ENCODE measurements at places on chromosomes 1 and 21.

GRCh38 chr21:35922618-35923017 is 137.7 kb downstream of the SETD4 start:
- no peak for DNase-seq

DNA sequence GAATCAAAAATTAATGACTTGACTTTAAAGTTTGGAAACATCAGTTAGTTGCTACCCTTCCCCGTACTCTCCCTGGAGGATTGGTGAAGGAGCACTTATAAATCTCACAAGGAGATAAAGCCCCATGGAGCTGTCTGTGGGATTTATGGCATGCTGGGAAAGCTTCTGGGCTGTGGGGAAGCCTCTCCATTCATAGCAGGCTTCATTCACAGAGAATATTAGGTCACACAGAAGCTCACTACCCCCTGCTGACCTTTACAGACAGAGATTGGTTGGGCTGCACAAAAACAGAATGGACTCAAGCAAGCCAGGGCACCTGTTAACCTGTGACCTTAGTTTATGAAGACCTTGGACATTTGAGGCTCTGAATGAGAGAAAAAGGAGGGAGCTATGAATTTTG is 32.1 kb downstream of the RGL1 start:
- DNase-seq: no peak

GRCh38 chr1:172704001-172704400 is 45.1 kb downstream of the FASLG start:
- no peak for DNase-seq

- no peak for DNase-seq
Observed at GRCh38 chr1:42422737-42423136, 33.1 kb downstream of the ZMYND12 start.

- peak; percentile 98 for DNase-seq
Observed at GRCh38 chr1:176206961-176207902, at the start of gene COP1. TSS of gene COP1 (minus strand) at chr1:176207286. CDS start at chr1:176206978, 308 bp downstream.

DNA sequence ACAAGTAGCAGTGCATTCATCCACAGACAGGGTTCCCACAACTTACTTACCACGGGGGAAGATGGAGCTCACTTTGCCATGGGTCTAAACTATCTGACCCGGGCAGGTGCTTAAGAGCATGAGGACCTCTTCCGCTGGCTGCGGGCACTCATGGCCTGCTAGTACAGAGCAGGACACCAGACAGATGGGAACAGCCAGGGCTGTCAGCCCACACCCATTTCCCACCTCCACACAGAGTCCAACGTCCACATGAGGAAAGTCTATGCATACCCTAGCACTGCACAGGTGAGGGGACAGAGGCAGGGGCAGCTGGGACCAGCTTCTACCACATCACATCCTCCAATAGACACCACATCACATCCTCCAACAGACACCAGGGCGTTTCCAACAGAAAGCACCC is 35.8 kb upstream of the PRDM15 start:
- no peak for DNase-seq

DNA sequence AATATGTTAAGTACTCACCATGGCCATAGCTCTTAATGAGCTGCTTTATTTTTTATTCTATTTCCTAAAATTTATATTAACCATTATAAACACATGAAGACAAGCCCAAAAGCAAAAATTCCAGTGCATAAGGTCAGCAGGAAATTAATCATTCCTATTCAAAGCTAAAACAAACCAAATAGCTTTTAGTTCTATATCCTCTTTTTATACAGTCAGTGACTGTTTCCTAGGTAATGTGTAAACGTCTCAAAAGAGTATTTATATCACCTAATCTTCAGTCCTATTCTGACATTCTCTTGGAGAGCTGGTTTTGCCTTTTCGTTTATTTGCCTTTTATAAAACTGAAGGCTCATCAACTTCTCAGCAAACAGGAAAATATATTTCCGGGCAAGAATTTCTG is 4.2 kb downstream of the GOLPH3L start:
- DNase-seq: no peak

- peak; percentile 37 for DNase-seq
Observed at GRCh38 chr1:241499910-241500309, 19.6 kb downstream of the FH start.

- no peak for DNase-seq
Observed at GRCh38 chr21:43781846-43782245, 5.7 kb upstream of the CSTB start.

DNA sequence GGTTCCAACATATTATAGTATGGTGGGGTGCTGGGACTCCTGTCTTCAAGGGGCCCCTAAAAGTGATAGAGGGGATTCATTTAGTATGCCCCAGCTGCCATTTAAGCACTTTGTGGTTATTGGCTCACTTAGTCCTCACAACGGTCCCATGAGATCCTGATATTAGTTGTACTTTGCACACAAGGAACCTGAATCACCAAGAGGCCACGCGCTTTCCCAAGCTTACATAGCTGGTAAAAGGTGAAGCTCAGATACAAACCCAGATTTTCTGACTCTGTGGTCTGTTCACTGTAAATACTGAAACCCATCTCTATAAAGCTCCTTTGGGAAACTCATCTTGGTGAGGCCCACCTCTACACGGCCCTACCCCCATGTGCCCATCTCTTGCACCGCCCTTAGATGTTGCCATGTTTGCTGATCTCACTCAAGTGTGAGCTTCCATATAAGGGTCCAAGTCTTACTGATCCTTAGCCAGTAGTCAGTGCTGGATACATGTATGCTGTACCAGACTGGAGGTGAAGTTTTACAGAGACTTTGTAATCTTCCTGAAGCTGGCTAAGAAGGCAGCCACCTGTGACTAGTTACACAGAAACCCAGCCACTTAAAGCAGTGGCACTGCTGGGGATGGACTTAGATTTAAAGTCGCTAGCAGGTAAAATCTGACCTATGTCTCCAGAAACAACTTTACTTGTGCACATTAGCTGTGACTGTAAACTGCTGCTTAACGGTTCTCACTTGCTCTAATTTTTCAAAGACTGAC is 124.4 kb upstream of the HOOK1 start:
- DNase-seq: no peak

DNA sequence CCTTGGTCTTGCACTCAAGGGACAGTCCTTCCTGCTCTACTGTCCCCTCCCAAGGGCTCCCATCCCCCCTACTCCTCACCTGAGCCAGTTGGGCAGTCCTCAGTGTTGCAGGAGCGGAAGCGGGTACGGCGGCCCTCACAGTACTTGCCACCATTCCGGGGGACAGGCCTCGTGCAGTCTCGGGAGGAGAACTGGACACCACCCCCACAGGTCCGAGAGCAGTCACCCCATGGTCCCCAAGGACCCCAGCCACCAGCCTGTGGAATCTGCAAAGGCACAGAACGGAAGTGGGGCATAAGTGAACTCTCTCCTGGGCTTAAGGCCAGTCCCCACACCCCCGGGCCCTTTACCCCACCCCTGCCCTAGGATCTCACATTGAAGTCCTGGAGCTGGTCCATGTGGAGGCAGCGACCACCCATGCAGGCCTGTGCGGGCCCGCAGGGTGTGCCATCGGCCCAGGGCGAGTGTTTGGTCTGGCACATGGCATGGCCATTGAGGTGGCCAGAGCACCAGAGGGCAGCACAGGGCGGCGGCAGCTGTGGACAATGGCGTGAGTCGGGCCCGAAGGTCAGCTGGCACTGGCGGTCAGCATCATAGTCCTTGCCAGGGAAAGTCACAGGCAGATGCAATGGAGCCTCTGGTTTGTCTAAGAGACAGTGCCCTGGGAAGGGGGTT is 5.2 kb downstream of the ADAMTS4 start:
- no peak for DNase-seq

DNA sequence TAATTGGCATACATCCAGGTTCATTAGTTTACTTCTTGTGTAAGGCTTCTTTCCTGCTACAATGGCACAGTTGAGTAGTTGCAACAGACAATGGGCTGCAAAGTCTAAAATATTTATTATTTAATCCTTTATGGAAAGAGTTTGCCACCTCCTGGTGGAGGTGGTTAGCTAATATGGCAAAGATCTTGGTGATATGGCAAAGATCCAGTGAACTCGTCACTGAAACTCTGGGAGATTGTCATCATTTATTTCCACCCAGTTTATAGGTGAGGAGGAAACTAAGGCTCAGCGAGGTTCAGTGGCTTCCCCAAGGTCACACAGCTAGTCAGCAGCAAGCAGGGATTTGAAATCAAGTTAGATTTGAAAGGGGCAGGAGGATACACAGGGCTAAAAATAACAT is 16.1 kb upstream of the IFFO2 start:
- DNase-seq: no peak

DNA sequence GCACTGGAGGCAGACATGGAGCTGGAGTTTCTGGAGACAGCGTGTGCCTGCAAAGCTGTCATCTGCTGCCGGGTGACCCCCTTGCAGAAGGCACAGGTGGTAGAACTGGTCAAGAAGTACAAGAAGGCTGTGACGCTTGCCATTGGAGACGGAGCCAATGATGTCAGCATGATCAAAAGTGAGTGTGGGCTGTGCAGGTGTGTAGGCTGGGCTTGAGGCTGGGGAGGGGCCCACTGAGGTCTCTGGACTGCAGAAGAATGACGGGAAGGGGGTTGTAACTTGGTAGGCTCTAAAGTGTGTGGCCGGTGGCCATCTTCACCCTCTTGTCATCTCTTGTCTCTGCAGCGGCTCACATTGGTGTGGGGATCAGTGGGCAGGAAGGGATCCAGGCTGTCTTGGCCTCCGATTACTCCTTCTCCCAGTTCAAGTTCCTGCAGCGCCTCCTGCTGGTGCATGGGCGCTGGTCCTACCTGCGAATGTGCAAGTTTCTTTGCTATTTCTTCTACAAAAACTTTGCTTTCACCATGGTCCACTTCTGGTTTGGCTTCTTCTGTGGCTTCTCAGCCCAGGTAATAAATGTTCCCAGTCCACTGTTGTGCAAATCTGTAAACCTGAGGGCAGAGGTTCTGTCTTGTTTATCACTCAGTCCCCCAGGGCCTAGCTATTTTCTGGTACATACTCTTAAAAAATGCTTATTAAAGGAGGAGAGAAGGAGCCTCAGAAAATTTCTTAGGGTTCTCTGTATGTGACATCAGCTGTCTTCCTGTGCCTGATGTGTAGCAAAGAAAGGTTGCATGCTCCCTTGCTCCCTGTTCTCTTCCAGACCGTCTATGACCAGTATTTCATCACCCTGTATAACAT is 19.9 kb downstream of the ATP8B2 start:
- peak; percentile 84 for DNase-seq

- no peak for DNase-seq
Observed at GRCh38 chr1:201083741-201084140, 28.5 kb downstream of the CACNA1S start.

- DNase-seq: no peak
Observed at GRCh38 chr1:21639594-21640041, 29.5 kb downstream of the RAP1GAP start.

GRCh38 chr1:230682882-230683610 is 30.9 kb downstream of the AGT start:
- no peak for DNase-seq

DNA sequence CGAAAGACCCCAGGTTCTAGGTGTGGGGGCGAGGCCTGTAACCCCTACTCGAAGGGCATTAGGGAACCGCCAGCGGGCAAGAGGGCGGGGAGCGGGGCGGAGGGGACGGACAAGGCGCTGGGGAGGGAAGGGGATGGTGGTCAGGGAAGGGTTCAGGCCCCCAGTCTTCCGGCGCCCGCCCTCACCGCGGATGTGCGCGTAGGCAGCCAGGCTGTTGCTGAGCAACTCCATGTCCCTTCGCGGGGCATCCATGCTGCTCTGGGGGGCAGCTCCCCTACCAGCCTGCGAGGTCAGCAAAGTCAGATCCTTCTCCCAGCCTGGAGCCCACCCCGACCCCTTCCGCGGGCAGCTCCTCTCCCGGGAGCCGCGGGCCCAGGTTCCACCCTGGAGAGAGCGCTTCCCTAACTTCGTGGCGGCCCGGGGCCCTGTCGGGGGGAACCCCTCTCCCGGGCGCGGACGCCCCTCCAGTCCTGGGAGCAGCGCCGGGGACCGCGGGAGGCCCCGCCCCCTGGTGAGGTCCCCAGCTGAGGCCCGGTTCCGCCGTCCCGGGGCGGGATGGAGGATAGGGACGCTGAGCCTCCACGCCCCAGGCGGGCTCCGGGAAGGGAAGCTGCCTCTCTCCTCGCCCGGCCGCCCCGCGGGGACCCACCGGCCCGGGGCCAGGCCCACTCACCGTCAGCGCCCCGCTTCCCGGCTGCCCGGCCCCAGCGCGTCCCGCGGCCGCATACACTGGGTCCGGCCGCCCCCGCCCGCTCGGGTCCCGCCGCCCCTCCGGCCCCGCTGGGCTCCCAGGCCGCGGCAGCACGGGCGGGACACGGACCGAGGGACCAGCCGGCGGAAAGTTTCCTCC is 434 bp downstream of the EVA1B start:
- no peak for DNase-seq

DNA sequence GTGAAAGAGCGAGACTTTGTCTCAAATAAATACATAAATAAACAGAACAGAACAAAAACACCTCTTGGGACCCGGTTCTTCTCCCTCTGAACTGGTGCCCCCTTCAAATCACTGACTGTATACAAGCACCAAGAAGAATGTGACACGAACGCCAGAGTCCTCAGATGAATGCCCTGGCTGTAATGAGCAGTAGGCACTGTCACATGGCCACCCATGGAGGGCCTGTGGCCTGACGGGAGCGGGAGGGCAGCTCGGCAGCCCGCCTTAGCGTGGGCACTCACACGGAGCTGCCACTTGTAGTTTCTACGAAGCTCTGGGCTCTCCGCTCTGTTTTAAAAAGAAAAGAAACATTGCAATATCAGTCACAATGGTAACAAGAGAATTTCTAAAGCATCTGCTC is 146.0 kb downstream of the PEX14 start:
- no peak for DNase-seq

- no peak for DNase-seq
Observed at GRCh38 chr1:220407191-220407590, 120.7 kb upstream of the MARK1 start.

DNA sequence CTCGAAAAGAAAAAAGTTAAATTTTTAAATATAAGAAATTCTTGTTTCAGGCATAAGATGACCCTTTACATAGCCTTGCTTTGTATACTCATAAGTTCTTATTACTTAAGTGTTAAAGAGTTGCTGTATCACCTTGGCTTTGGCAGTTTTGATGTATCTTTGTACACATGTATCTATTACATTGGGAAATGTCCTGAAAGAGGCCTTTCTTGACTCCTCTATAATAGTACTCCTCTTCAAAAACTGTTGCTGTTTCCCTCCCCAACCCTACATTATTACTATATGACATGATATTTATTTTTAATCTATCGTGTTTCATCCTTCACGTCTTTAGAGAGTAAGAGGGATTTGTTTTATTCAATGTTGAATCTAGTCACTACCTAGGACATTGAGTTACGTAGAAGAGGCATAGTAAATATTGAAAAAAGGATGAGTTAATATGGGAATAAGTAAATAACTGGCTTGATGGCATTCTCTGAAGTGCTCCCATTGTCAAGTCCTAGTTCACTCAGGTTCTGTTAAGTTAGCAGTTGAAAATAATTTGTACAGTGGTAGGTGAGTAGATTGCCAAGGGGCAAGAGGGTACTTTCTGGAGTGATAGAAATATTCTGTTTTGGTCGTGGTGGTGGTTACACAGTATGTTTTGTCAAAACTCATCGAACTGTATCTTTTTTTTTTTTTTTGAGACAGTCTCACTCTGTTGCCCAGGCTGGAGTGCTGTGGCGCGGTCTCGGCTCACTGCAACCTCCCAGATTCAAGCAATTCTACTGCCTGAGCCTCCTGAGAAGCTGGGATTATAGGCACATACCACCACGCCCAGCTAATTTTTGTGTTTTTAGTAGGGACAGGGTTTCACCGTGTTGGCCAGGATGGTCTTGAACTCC is 8.2 kb downstream of the THRAP3 start:
- no peak for DNase-seq

All from erythroblast (primary cell).